ENCODE measurements at places on chromosomes 13 and 19.

DNA sequence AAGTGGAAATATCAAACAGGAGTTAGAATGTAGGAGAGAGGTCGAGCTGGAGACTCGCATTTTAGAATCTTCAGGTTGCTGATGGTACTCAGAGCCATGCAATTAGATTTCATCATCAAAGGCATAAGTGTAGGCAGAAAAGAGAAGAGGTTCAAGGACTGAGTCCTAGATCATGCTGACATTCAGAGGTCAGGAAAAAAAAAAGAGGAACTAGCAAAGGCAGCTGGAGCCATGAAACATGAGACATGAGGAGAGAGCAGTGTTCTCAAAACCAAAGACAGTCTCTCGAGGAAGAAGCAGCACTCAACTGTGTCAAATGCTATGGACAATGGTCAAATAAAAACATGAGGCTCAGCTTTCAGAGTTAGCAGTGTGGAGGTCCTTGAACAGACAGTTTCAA, 12.4 kb upstream of the TPP2 start:
- no peak for DNase-seq

GRCh38 chr19:38891771-38892170, 7.6 kb downstream of the SIRT2 start:
- no peak for DNase-seq

- no peak for DNase-seq
These were observed 295 bp downstream of the CLEC4G start for GRCh38 chr19:7731615-7732014.

- DNase-seq: peak; percentile 63
These were observed 10.6 kb downstream of the PIAS4 start for GRCh38 chr19:4018140-4018613.

DNA sequence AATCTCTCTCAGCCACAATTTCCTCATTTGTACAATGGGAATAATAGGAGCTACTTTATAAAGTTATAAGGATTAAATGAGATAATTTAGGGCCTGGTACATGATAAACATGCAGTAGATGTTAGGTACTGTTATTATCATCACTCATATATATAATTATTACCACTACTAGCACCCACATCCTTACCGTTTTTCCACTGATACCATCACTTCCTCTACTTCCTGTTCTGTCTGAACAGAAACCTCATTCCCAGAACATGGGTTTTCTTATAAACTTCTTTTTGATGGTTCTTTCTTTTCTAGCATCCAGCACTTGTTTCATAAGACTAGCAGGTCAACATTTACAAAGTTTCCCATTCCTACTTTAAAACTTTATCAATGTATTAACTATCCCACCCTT, 6.3 kb downstream of the CDADC1 start:
- DNase-seq: no peak

DNA sequence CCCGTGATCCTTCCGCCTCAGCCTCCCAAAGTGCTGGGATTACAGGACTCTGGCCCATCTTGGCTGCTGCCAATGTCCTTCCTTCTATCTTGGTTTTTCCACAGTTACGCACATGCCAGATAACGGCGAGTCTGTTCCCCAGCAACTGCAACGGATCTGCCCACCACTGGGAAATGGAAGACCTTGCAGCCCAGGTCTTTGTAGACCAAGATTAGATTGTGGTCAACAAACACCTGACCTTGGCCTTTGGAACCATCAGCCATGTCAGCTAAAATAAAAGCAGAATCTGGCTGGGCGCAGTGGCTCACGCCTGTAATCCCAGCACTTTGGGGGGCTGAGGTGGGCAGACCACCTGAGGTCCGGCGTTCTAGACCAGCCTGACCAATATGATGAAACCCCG, 10.4 kb upstream of the LDLR start:
- DNase-seq: no peak

GRCh38 chr13:112241288-112241687, 134.9 kb upstream of the SPACA7 start:
- no peak for DNase-seq

GRCh38 chr13:59658027-59658737, 505.5 kb downstream of the DIAPH3 start:
- DNase-seq: no peak

- no peak for DNase-seq
These were observed 116.0 kb upstream of the RNF113B start for GRCh38 chr13:98293103-98293502.

DNA sequence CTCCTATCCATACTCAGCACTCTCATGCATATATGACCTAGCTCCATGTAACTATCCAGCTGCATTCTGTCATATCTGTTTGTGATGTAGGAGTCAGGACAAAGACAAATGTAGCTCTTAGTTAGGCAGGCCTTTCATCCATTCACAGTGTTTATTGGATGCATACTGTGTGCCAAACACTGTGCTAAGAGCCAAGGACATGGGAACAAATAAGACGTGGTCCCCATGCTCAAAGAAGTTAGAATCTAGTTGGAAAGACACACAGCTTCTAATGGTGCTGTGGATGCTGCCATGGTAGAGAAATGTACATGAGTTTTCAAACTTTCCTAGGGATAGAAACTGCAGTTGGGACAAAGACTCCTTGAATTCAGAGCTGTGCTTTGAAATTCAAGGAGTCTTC, 31.7 kb upstream of the IL17D start:
- peak; percentile 13 for DNase-seq

DNA sequence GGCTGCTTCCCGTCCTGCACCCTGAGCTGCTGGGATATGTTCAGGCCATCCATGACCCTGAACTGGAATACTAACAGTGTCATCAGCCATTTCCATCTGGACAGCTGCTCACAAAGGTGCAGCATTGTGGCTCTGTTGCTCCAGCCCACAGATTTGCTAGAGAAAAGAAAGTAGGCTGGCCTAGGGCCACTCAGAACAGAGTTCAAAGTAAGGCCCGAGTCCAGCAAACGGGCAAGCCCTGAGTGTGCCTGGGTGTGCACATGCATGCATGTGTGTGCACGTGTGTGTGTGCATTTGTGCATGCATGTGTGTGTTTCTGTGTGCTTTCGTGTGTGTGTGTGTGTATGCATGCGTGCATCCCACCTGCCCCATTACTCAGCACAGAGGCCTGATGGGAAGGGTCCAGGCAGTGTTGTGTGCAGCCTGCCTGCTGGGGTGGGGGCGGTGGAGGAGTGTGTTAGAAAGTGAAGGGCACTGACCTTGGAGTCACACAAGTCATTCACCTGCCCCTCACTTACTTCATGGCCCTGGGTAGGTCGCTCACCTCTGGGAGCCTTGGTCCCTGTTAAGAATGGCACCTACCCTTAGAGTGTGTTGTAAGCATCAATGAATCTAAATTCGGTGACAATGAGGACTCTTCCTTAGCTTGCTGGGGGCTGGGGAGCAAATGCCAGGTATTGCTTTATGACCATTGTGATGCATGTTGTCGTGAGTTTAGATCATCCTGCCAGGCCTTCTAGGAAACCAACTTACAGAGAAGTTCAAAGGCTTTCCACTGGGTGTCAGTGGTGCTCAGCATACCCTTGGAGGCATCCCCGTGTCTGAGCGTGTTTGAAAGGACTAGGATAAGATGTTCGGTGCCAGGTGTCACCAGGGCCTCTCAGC, 53.2 kb downstream of the GPR12 start:
- DNase-seq: peak; percentile 78

DNA sequence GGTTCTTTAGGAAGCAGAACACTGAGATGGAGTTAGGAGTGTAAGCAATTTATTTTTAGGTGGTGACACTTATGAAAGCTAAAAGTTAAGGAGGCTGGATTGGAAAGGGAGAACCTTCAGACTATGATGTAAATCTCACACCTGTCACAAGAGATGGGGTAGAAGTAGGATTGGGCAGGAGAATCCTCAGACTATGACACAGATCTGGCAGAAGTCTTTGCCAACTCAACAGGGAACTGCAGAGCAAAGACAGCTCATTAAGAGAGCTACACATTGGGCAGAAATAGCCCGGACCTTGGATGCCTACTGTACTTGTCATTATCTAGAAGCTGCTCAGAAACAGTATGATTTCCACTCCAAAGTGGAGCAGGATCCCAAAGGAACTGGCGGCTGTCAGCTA, 134.4 kb downstream of the DNAJC15 start:
- peak; percentile 2 for DNase-seq

DNA sequence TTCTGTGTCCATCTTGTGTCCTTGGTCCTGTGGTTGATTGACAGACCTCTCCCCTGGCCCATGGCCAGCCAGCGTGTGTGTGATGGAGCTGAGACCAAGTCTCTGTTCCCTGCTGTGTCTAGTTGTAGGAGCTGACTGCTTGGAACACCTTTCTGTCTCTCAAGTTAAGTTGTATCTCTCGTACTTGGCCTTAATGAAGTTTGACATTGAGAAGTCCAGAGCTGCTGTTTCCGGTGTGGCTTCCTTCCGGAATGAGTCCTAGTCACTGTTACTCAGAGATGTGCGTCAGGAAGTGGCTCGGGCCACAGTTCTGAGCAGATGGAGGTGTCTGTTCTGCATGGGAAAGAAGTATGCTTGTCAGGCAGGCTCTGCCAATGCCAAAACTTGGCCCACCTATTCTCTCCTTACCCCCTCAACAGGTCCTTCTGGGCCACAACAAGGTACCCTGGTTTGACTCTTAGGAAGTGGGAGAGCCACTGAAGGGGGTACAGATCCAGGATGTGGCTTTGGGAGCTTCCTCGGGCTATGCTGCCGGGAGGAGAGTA, 54.3 kb downstream of the GATAD2A start:
- no peak for DNase-seq

- no peak for DNase-seq
These were observed 32.2 kb upstream of the RANBP3 start for GRCh38 chr19:6010107-6010506.

DNA sequence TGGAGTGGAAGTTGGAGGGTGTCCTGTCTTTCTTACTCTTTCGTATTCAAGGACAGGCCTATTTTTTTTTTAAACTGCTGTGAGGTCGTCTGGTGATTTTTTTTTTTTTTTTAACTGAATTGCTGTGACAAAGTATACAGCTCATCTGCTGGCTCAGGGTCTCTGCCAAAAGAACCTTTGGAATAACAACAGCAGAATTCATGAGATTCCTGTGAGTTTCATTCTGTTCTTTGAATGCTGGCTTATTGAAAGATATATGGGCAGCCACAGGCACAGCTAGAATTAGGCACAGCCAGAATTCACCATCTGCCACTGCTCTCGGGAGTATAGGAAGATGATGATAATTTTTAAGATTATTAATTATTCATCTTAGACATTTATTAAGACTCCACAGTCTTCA, 21.4 kb upstream of the FRY start:
- DNase-seq: peak; percentile 61

DNA sequence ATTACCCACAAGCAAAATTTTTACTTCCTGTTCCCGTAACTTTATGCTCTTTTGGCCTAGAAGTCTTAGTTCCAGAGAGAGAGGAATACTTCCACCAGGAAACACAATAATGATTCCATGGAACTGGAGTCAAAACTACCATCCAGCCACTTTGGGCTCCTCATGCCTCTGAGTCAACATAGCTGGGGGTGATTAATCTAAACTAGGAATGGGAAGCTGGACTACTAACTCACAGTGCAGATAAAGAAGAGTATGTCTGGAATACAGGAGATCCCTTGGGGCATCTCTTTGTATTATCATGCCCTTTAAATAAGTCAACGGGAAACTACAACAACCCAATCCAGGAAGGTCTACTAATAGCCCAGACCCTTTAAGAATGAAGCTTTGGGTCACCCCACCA, 8.9 kb upstream of the ELF1 start:
- DNase-seq: no peak

- DNase-seq: peak; percentile 33
These were observed 62.0 kb upstream of the C13orf46 start for GRCh38 chr13:114035583-114036531.

Measured in cerebellar cortex (tissue), 1 donor.